ENCODE measurements at places on chromosomes 2 and 18. TPM values are rescaled to one million over a fixed set of nuclear protein-coding genes. Genes with fewer than 3 reads are reported as not detected.

The PARD3B gene
- 13.3 TPM for total RNA-seq

The PREB gene
- 46.8 TPM for total RNA-seq

The CRYBA2 gene
- total RNA-seq = not detected

The CERKL gene
- not detected for total RNA-seq

The LIMS4 gene
- total RNA-seq = 40.1 TPM

The FAM228A gene
- total RNA-seq = 0.28 TPM

The MAP3K19 gene
- not detected for total RNA-seq

The PLGLB2 gene
- 0.65 TPM for total RNA-seq

The KCNK3 gene
- total RNA-seq = 0.05 TPM

The CDK15 gene
- not detected for total RNA-seq

The EML4 gene
- total RNA-seq = 28.4 TPM

The LANCL1 gene
- total RNA-seq = 20.6 TPM

The ECEL1 gene
- total RNA-seq = not detected

The GALNT5 gene
- total RNA-seq = 0.09 TPM

The ANKRD53 gene
- total RNA-seq = 0.51 TPM

The LYPD6 gene
- 14.1 TPM for total RNA-seq

The LRP2 gene
- 0.05 TPM for total RNA-seq

The ALPI gene
- total RNA-seq = not detected

The CCDC102B gene
- total RNA-seq = 15.1 TPM

The GCG gene
- not detected for total RNA-seq

The IFIH1 gene
- total RNA-seq = 18.7 TPM

The SERPINB11 gene
- total RNA-seq = not detected

The GALNT3 gene
- total RNA-seq = 0.34 TPM

The OSR1 gene
- total RNA-seq = 0.17 TPM

The SCRN3 gene
- 31.6 TPM for total RNA-seq

The LRRTM1 gene
- total RNA-seq = not detected

The VAPA gene
- total RNA-seq = 261 TPM

The ITGB6 gene
- total RNA-seq = 0.85 TPM

The MATN3 gene
- 1.3 TPM for total RNA-seq

The ASPRV1 gene
- total RNA-seq = 0.34 TPM

The REG3G gene
- total RNA-seq = not detected

The CNDP1 gene
- total RNA-seq = not detected

The COL3A1 gene
- 10.9 TPM for total RNA-seq

The RUFY4 gene
- not detected for total RNA-seq

The INPP5D gene
- total RNA-seq = 45.3 TPM

The SATB2 gene
- total RNA-seq = 0.85 TPM

The CYP27A1 gene
- total RNA-seq = 8.6 TPM

The CXCR4 gene
- 57.4 TPM for total RNA-seq

The BOLA3 gene
- 24.3 TPM for total RNA-seq

The RPRM gene
- total RNA-seq = not detected
